ENCODE measurements at places on chromosomes 5 and 9.

- DNase-seq: no peak
Observed at GRCh38 chr9:15553528-15553898, 670 bp downstream of the CCDC171 start.

DNA sequence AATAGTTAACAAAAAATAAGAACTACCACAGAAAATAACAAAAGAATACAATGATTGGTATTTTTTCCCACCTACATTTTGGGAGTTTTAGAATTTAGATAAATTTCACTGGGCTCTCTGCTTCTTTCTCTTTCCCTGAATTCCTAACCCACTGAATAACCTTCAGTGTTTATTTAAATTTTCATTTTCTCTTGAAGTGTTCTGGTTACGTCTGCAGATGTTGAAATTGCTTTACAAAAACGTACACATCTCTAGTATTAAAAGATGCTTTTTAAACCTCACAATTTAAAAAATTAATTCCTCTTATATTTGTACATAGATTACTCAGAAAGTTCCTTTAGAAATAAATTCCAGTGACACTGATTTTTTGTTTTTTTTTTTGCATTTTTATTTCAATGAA lies 158.7 kb upstream of the TUT7 start:
- DNase-seq: no peak

DNA sequence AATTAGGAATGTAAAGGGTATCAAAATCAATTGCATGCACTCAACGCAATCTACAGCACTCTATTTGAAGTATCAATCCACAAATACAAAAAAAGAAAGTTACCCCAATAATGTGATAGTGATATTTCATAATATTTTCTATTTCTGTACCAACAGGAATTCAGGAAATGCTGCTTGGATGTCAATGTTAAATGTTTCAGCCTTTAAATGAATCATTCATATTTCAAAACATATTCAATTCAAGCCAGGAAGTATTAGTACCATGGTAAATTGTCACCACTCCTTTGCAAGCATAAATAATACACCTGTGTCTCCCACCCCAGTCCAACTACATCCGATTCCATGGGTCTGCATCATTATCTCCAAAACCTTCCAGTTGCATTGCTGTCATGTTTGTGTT lies 1185.5 kb upstream of the CDH18 start:
- no peak for DNase-seq

GRCh38 chr5:14510880-14511279 lies 70.7 kb upstream of the OTULINL start:
- DNase-seq: no peak

DNA sequence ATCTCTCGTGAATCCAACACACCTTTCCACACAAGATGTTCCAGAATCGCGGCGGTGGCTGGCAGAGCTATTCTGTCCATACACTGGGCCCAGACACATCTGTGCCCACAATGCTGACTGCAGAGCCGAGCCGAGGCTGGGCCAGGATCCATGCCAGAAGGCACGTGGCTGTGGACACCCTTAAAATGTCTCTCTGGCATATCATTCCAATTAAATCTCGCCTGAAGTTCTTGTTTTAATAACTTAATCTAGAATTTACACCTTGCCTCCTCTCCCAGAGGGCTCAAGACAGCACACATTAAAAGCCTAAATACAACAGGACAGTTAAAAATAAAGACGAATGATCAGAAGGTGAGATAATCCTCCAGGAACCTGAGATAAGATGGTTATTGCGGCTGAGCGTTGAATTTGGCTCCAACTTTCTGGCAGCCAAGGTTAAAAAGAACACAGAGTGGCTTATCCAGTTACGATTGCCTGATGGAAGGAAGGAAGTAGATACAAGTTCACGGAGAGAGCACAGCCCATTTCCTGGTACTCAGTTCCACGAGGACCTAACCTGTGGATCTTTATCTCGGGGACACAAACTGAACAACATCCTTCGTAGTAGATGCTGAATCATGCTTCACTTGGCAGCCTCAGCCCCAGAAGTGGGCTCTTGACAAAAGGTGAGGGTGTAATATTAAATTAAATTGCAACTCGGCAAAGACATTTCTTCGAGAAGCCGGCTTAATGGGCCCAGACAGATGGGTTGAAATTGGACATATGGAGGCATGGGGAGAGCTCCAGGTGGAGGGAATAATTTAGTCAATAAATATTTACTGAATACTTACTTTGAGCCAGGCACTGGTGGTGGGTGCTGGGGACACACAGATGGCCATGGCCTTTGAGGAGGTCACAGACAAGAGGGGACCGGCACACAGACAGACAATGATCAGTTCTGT lies 86.0 kb upstream of the TBC1D2 start:
- no peak for DNase-seq

DNA sequence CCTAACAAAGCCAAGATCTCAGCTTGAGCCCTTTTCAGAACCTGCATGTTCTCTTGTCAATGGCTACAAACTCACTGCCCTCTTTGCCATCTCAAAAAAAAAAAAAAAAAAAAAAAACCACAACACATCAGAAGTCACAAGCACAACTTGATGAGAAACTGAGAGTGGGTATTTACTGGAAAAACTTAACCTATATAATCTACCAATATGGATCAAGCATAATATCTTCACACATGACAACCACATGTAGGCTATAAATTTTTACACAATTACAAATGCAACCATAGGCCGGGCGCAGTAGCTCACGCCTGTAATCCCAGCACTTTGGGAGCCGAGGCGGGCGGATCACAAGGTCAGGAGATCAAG lies 9.0 kb downstream of the MTMR12 start:
- no peak for DNase-seq

- DNase-seq: no peak
Observed at GRCh38 chr9:104232781-104233341, 138.8 kb downstream of the SMC2 start.

- no peak for DNase-seq
Observed at GRCh38 chr5:121313886-121314285, 537.8 kb upstream of the FTMT start.

DNA sequence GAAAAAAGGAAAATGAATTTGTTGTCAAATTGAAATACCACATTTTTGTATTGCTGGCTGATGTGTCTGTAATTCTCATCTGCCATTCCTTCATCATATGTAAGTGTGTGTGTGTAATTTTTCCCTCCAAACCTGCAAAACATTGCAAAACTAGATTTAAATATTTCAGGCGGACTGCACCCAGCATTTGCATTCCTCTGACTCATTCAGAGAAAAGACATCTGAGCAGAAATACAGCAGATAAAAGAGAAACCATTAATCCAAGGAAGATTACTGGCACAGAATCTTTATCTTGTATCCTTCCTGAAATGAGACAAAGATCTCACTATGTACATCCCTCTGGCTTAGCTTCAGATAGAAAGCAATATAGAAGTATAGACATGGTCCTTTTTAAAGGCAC lies 275.3 kb downstream of the TMEM38B start:
- no peak for DNase-seq

DNA sequence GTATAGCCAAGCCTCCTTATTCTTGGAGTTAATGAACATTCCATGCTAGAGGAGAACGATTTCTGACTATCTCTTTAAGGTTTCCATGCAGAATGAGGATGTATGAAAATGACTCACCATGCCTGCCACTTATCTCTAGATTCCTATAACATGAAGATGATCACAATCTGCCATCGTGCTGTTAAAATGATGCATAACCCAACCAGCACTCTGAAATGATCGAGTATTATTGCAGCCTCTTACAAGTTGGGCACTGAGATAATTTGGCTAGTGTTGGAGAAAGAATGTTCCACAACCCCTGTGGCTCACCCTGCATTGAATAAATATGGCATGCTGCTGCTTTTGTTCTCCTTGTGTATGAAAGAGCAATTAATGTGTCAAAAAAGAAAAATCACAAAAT lies 1143.6 kb upstream of the WWC1 start:
- no peak for DNase-seq

DNA sequence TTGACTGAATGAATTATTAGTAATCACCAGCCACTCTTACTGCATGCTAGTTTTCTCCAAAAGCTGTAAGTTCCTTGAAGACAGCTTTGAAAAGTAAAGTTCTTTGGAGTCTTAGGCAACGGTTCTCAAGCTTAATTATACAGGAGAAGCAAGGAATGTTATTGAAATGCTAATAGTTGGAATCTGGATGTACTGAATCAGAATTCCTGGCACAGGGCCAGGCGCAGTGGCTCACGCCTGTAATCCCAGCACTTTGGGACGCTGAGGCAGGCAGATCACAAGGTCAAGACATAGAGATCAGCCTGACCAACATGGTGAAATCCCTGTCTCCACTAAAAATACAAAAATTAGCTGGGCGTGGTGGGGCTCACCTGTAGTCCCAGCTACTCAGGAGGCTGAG lies 33.4 kb downstream of the GRIA1 start:
- no peak for DNase-seq

DNA sequence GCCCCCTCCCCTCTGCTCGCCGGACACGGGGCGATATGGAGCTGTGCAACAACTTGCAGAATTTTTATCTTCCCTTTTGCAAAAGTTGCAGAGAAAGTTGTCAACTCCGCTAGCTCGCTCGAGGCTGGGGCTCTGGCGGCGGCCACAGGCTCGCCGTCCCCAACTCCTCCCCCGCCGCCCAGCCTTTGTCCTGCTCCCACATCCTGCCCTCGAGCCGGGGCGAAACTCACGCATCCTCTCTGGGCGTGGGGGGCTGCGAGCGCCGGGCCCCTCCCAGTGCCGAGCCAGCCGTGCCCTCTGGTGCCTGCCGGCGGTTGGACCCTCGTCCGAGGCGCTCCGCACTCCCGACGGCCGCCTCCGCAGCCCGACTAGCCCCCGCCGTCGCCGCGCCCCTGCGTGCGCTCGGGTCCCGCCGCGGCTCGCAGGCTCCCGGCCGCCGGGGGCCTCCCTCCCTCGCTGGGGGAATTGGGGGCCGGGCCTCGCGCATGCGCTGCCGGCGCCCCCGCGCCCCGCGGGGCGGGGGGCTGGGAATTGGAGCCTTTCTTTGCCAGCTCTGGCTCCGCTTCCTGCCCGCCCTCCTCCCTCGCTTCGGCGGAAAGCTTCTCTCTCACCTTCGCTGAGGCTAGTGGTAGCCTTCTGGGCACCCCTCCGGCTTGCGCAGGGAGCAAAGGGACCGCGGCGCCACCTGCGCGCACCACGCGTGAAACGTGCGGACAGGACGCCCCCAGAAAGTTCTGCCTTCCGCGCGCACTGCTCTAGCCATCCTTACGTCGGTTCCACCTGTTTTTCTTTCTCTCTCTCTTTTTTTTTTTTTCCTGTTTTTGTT lies at the start of gene CCNJL:
CCNJL (minus strand) TSS at position 431 of the 826 bp plus-strand sequence. CDS start 641 bp downstream, outside the sequence.
- peak; percentile 86 for DNase-seq

- peak; percentile 83 for DNase-seq
Observed at GRCh38 chr9:81686614-81687520, 2.5 kb downstream of the TLE1 start.

DNA sequence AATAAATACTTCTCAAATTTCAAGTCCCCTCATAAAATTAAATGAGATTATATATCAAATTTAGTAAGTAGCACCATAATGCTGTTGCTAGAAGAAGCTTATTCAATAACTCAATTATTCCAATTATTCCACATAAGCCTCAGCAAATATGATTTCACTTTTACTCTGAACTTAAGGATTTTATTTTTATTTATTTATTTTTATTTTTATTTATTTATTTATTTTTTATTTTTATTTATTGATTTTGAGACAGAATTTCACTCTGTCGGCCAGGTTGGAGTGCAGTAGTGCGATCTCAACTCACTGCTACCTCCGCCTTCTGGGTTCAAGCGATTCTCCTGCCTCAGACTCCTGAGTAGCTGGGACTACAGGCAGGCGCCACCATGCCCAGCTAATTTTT lies 1308.3 kb upstream of the CDH9 start:
- DNase-seq: no peak

- no peak for DNase-seq
Observed at GRCh38 chr5:113806250-113806649, 292.8 kb downstream of the YTHDC2 start.

- DNase-seq: no peak
Observed at GRCh38 chr5:106610041-106610440, 1060.7 kb downstream of the EFNA5 start.

DNA sequence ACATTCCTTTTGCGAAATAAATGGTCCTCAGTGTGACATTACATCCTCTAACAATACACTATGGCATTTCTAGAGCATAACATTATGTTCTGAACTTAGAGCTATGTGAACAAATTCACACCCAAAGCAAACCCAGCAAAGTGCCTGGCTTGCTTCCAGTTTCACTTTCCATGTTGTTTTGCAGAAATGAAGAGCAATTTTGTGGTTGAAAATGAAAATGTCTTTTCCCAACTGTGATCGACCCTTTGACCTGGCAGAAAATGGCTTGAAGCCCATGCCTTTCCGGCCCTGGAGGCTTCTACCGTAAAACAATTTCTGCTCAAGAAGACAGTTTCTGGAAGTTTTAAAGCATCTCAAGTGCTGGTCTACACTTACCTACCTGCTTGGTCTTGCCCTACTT lies 344.7 kb upstream of the RGMB start:
- DNase-seq: no peak

DNA sequence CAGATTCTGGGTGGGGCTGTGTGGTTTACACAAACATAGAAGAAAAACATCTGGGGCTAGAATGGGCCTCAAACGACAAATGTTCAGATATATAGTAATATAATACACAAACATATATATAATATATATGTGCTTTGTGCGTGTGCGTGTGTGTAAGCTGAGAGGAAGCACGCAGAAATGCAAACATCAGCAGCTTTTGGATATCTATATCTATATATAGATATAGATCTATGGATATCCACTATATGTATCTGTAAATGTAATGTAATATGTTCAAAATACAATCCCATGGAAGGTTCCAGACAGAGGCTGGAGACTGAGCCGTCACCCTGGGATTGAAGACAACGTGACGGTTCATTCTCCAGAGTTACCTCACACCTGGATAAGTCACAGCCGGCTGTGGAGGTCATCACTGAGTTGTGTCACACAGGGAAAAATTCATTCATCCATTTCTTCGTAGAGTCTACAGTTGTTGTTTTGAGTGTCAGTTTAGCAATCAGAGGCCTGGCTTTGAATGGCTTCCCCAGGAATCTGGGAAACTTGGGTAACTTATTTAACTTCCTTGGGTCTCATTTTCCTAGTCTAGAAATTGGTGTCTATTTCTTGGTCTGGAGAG lies 123.0 kb upstream of the CPEB4 start:
- no peak for DNase-seq

- no peak for DNase-seq
Observed at GRCh38 chr9:13948037-13948436, 365.9 kb downstream of the NFIB start.

- DNase-seq: no peak
Observed at GRCh38 chr9:127676638-127677037, 30.1 kb upstream of the CFAP157 start.

Data from endothelial cell (in vitro differentiated cells).